ENCODE measurements at places on chromosomes 1 and 21.

DNA sequence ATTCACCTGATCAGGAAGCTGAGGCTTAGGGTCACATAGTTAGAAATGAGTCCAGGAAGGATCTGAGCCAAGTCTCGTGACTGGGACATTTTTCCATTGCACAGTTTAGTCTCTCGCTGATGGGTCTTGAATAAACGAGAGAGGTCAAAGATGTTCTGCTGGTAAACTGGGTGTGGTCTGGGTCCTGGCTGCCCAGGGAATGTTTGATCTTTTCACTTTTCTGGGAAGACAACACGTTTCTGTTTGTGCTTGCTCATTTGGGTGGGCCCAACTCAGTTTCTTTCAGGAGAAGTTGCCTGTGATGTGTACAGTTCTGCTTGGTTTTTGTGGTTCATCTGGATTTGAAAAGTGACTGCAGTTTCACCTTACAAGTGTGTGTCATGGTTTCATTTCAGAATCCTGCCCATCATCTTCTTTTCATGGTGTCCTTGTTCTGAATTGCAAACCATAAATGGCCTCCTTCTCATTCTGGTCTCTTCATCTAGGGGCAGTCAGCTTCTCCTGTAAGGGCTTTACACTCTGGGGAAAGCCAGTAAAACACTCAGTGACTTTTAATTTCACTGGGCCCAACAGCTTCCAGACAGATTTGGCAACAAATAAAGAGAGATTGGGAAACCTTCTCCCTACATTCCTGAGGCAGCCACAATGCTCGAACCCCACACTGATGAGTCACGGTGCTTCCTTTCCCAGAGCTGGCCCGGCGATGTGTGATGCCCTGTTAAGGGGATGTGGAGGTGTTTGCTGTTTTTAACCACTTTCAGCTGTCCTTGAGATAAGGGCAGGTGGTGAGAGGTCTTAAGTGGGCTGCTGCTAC, 7.2 kb upstream of the TACSTD2 start:
- no peak for DNase-seq

DNA sequence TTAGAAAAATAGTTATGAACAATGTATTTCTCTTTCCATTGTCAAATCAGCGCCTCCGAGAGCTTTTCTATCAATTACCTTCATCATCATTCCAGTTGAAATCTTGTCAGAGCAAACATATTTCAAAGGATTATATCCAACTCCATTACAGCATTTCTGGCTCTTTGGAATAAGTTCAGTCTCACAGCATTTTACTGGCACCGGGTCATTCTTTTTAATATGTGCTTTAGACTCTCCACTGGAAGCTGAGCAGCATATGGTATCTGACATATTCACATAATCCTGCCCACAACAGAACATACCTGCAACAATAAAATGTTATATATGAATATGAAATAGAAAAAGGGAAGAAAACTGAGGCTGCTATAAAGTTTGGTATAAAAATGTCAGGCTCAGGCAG, 222.9 kb downstream of the KCTD3 start:
- no peak for DNase-seq

GRCh38 chr1:204377800-204378668, 18.3 kb upstream of the PLEKHA6 start:
- DNase-seq, result no peak

GRCh38 chr1:9069326-9070100, at the start of gene SLC2A5:
TSS of gene SLC2A5 (minus strand) at chr1:9069635. CDS start at chr1:9069536, 99 bp downstream.
- peak; percentile 97 for DNase-seq

DNA sequence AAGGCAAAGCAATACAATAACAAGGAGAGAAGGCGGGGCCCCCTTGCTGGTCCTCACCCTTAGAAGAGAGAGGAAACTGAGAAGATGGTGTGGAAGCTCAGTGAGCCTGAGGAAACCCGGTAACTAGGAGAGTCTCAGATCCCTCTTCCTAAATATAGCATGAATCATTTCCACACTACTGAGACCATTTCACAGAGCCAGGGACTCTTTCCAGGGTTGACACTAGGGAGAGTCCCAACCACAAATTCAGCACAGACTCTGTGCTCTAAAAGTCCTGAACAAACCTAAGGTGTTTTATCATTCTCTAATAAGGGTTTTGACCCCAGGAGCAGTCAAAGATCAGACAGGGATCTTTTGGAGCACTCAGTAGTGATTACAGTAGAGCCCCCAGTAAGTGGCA, 647.7 kb downstream of the KCNT2 start:
- DNase-seq, result no peak

- no peak for DNase-seq
Observed at GRCh38 chr21:44466351-44466954, 11.1 kb downstream of the LRRC3 start.

DNA sequence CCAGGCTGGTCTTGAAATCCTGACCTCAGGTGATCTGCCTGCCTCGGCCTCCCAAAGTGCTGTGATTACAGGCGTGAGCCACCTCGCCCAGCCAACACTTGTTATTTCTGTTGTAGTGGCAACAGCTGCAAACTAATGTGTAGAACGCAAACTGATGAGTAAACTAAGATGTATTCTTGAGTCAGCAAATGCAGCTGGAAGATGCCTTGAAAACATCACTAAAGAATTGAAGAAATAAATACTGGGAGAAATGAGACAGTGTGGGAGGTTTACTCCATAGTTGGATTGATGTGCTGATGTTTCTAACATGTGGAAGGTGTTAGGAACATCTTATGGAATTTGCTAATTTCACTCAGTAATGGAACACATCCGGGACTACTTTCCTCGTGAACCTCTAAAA, 61.3 kb upstream of the KCNE2 start:
- DNase-seq, result no peak

- peak; percentile 73 for DNase-seq
Observed at GRCh38 chr21:34974162-34974981, 74.7 kb downstream of the RUNX1 start.

- no peak for DNase-seq
Observed at GRCh38 chr1:51237351-51238033, 1.4 kb downstream of the RNF11 start.

DNA sequence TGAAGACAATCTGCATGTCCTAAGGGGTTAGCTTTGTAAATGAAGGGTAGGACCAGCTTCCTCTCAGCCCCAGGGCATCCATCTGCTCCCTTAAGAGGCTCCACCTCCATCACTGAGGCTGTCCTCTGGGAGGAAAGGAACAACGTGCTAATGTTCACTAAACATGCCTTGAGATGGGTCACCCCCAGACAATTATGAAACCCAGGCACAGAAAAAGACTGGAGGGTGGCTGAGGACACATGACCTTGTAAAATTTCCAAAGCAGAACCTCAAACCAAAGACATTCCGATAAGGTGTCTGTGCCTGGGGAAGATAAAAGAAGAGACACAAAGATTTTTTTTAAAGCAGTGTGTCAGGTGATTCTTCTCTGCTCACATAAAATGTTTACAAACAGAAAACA, 37.6 kb upstream of the ZNF124 start:
- no peak for DNase-seq

GRCh38 chr1:108140936-108141335, 59.2 kb downstream of the SLC25A24 start:
- DNase-seq, result no peak

GRCh38 chr1:205325334-205325884, 3.9 kb upstream of the NUAK2 start:
- peak; percentile 70 for DNase-seq

DNA sequence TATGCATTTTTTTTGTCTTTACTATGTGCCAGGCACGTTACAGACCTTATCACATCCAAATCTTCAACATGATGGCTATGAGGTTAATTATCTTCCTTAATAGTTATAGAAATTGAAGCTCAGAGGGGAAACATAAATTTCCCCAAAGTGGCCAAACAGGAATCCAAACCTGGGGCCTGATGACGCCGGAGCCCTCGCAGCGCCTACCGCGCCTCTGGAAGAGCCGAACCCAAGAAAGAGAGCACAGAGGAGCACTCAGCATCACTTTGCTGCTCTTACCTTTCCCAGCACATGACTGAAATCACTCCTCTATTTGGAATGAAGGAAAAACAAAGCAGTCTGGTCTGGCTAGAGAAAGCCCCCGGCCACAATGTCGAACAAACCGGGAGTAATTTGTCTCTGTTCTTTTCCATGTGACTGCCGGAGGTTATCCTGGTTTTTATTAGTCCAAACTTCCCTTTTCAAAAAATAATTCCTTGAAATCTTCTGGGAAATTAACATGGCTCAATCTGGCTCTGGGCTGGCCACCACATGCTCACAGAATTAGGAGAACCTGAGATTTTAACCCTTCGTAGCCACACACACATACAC, 195.5 kb downstream of the ADSS2 start:
- no peak for DNase-seq

DNA sequence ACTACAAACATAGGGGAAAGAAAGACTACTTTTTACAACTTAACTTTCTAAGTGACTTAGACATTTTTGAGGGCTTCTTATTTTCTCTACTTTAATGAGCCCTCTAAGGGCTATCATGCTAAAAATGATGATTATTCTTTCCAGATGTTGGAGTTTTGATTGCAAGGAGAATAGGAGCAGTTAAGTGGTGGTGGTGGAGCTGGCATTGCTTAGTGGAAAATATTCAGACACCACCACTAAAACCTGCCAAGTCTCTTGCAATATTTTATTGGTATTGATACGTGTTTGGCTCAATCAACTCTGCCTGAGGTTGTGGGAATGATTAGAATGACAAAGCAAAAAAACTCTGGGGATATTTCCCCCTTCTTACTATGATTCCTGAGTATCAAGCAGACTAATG, 82.6 kb upstream of the PTGFR start:
- no peak for DNase-seq

DNA sequence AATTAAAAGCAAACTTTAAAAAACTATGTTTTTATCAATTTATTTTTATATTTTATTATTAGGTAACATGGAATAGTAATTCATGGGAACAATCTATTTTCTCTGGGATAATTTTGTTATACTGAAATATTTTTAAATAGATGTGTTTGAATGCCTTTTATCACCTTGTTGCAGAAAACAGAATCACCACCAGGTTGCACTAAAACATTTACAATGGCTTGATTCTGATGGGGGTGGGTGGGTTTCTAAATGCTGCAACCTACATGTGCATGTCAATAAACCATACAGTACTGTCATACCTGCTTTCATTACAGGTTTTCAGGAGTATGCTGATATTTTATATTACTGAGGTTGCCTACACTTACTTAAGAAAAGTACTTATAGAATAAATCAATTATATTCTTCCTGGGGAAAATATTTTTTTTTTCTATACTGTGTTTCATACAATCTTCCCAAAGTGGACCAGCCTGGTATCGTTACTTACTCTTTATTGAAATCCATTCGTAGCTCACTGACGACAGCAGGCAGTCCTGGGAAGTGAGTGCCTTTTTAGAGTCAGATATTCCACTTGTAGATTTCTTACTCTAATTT, 132.8 kb downstream of the PTPRC start:
- peak; percentile 62 for DNase-seq

DNA sequence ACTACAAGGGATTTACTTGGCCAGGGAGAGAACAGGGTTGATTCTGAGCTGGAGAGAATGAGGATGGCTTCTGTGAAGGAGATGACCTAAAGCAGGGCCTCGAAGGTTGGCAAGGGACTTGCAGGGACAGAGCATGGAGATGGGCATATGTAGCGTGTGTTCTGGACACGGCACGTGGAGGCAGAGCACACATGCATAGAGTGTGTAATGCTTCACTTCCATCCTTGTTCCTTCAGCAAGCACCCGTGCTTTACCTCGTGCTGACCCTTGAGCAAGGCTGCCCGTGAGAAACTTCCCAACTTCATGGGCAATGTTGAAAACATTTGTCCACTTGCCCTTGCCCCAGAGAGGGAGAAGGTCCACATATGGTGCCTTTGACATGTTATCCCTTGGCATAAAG, 33.1 kb downstream of the NFIA start:
- DNase-seq, result no peak

DNA sequence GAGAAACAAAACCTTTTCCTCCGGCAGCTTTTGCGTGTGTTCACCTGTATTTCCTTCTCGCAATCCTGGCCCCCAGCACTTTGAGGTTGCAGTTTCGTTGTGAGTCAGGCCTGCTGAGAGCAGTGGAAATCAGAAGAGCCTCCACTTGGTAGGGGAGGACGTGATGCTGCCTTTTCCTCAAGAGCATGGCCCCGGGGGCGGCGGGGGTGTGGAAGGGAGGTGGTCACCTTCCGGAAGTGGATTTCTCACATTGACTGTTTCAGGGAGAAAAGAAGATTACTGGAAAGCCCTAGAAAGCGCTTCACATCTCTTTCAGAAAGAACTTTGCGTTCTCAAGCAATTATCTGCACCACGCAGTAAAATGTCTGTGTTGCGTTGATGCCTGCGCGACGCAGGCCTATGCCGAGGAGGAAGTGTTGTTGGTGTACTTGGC, 12.2 kb upstream of the IL10 start:
- DNase-seq, result peak; percentile 45

- no peak for DNase-seq
Observed at GRCh38 chr1:91712393-91712792, 173.6 kb downstream of the TGFBR3 start.

- no peak for DNase-seq
Observed at GRCh38 chr1:14759042-14759818, 160.7 kb downstream of the KAZN start.

DNA sequence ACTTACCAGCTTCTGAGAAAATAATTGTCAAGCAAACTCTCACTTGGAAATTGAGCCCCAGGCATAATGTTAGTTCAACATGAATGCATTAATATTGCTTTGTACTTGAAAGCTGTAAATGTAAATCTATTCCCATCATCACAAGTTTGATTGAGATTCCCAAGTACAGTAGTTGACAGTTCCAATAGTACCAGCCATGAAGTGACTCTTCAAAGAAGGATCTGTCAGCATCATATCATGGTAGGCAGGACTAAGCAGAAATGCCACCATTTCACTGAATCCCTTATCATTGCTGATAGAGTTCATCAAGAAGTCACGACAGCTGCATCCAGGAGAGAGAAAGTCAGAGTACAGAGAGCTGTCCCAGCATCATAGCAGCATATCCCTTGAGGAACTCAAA, 348.7 kb downstream of the OMA1 start:
- DNase-seq, result no peak

DNA sequence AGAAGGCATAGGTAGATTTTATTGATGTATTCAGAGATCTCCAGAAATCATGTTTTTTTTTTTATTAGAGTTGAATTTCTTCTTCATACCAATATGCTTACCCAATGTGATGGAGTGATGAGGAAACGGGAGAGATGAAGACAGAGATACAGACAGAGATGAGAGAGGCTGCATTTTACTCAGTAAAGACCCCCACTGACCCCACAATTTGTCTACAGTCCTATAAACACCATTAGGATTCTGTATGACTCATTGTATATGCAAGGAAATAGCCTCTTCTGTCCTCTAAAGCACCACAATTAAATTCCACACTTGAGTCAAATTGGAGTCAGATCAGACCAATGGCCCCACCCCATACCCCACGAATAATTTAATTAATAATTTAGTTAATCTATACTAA, 44.0 kb downstream of the RUNX1 start:
- DNase-seq, result no peak

GRCh38 chr1:6416295-6416656, 3.4 kb downstream of the HES2 start:
- DNase-seq, result no peak

DNA sequence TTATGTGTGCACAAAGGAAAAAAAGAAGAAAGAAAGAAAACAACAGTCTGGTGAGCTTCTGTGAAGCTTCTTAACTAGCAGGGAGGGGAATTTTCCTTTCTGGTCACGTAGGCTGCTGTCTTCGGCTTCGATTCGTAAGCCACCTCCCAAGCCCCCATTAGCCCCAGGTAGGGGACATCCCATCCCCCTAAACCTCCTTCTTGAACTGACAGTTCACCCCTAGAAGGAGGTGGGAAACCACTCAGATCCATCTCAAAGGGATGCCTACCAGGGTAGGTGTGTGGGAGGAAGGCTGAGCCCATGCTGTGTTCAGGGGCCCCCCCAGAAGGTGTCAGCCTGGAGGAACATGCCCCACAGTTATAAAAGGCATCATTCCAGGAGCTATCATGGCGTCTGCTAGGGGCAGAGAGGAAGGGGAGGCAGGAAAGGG, 25.8 kb downstream of the CD247 start:
- DNase-seq, result no peak

All from OCI-LY7 (cell line).